ENCODE measurements at places on chromosomes 16 and 17. TPM values are rescaled to one million over a fixed set of nuclear protein-coding genes. Genes with fewer than 3 reads are reported as not detected.

DNA sequence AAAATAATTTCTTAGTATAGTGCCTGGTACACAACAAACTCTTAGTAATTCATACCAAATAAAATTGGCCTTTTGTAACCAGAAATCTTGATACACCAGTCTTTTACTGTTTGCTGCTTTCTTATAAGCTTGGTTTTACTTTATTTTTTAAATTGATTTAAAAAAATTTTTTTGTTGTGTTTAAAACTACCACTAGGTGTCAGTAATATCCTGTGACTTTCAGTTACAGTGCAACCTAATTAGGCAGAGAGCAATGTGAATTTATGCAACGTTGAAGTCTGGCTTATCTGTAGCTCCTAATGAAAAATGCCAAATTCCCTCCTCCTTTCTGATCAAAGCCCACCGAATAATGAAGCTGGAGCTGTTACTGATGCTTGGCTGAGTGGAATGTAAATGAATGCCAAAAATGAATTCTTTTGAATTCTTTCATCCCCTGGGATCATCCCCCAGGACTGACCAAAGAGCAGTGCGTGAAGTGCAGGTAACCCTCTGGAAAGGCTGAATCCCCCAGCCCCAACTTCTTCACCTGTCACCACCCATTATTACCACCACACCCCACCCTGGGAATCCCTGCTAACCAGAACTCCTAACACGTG lies 3.8 kb downstream of the ERCC4 start:
- peaks cover 20% of the 10 kb centered on the region for H3K4me1 ChIP-seq
- DNase-seq, result no peak
- peak overlapping the region; percentile 53 for H3K27ac ChIP-seq

DNA sequence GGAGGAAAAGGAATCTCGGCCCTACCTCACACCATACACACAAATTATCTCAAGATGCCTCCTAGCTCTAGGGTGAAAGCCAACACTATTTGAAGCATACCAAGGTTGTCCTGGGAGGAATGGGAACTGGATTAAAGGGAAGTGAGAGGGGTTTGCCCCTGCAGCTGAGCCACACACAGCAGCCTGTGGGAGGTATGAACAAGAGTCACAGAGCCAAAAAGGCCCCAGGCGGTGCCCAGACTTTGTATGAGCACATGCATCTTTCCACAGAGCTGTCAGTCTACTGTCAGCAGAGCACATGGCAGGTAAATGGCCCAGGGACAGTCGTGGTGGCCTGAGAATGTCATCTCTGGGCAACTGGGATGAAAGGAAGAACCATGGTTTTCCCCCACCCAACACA lies 31.0 kb upstream of the RCVRN start:
- H3K4me1 ChIP-seq, result no peaks in the 10 kb centered on the region
- no peak overlapping the region for H3K4me3 ChIP-seq
- H3K27me3 ChIP-seq, result no peaks in the 10 kb centered on the region
- no peak overlapping the region for H3K27ac ChIP-seq

- no peak overlapping the region for H3K27ac ChIP-seq
- no peaks in the 10 kb centered on the region for H3K4me1 ChIP-seq
- H3K36me3 ChIP-seq, result no peaks in the 10 kb centered on the region
- peaks cover 12% of the 10 kb centered on the region for H3K27me3 ChIP-seq
- no peak overlapping the region for H3K4me3 ChIP-seq
Observed at GRCh38 chr17:43840814-43841213, 6.2 kb upstream of the CD300LG start.

- H3K27ac ChIP-seq, result no peak overlapping the region
- DNase-seq, result no peak
- no peaks in the 10 kb centered on the region for H3K4me1 ChIP-seq
- H3K36me3 ChIP-seq, result no peaks in the 10 kb centered on the region
- H3K4me3 ChIP-seq, result no peak overlapping the region
- H3K27me3 ChIP-seq, result peaks cover 7% of the 10 kb centered on the region
Observed at GRCh38 chr17:46796524-46796923, 22.0 kb downstream of the WNT3 start.

Gene ERN2
- total RNA-seq, result not detected

Gene OR1F1
- not detected for total RNA-seq

- H3K36me3 ChIP-seq, result peaks cover 44% of the 10 kb centered on the region
- no peaks in the 10 kb centered on the region for H3K27me3 ChIP-seq
- H3K27ac ChIP-seq, result no peak overlapping the region
- no peak overlapping the region for H3K4me3 ChIP-seq
Observed at GRCh38 chr16:3601614-3602319, 9.6 kb downstream of the SLX4 start.

Gene GPS1
- total RNA-seq, result 91.0 TPM

GRCh38 chr16:74064120-74064735 lies 232.4 kb upstream of the PSMD7 start:
- H3K36me3 ChIP-seq, result no peaks in the 10 kb centered on the region
- H3K4me3 ChIP-seq, result no peak overlapping the region
- H3K27me3 ChIP-seq, result peaks cover 5% of the 10 kb centered on the region
- H3K4me1 ChIP-seq, result no peaks in the 10 kb centered on the region

Gene PRKCB
- total RNA-seq, result 38.9 TPM

Gene NPIPB6
- total RNA-seq, result 2.0 TPM
